ENCODE measurements at places on chromosomes 13 and 19. TPM values are rescaled to one million over a fixed set of nuclear protein-coding genes. Genes with fewer than 3 reads are reported as not detected.
A peak's percentile ranks its signal among the peaks of the same experiment; 100 is the strongest.

The KISS1R gene
- total RNA-seq: not detected

The ZNF784 gene
- 4.4 TPM for total RNA-seq

DNA sequence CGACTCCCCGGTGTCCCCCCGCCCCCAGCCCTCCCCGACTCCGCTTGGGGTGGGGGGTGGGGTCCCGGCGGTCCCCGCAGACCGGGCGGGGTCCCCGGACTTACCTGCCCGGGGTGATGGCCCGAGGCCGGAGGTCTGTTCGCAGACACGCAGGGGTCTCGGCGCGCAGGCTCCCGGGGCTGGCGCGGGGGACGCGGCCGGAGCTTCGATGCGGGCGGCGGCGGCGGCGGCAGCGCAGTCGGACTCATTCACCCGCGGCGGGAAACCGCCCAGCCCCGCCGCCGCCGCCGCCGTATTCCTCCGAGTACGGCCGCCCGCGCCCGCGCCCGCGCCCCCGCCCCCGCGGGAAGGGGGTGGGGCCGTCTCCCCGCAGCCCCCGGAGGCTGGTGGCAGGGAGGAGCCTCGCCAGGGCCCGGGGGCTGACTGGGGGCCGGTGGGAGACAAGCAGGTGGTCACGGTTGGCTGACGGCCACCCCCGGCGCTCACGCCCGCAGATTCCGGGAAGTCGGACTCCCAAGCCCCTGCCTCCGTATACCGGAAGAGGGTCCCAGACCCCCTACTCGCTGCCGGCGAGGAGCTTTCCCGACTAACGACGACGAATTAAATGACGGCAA, at the start of gene C2CD4C:
Gene C2CD4C, minus strand, starts transcription at position 246 of the 614 bp plus-strand sequence. CDS start 786 bp downstream, outside the sequence.
- H3K27me3 ChIP-seq: no peaks in the 10 kb centered on the region
- peak within 1 kb of the TSS; percentile 43 for H3K4me3 ChIP-seq
- no peak within 1 kb of the TSS for H3K27ac ChIP-seq
- DNase-seq: peak; percentile 43
- H3K4me1 ChIP-seq: no peaks in the 10 kb centered on the region

The HCST gene
- total RNA-seq: not detected

The RFPL4A gene
- not detected for total RNA-seq

The ZNF560 gene
- total RNA-seq: not detected

- no peak for DNase-seq
- H3K4me3 ChIP-seq: no peak overlapping the region
Observed at GRCh38 chr13:110812869-110813645, 99.6 kb downstream of the ING1 start.

DNA sequence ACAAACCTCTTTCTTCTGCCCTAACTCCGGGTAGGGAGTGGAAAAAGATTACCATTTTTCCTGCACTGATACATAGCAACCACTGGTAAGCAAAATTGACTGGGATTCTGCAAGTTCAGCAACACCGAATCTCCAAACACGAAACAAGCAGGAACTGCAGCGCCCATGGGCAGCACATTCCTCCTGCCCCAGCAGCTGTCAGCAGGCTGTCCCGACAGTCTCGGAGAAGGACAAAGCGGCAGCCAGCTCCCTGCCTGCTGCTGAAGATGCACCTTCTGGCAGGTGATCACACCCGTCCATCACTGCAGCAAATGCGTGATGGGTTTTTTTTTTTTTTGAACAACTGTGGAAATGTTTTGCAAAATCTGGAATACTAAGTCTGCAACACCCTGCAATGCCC, 6.7 kb downstream of the TMTC4 start:
- no peaks in the 10 kb centered on the region for H3K4me1 ChIP-seq
- H3K27ac ChIP-seq: no peak overlapping the region
- peaks cover 22% of the 10 kb centered on the region for H3K36me3 ChIP-seq
- H3K27me3 ChIP-seq: no peaks in the 10 kb centered on the region
- DNase-seq: no peak
- H3K4me3 ChIP-seq: no peak overlapping the region

DNA sequence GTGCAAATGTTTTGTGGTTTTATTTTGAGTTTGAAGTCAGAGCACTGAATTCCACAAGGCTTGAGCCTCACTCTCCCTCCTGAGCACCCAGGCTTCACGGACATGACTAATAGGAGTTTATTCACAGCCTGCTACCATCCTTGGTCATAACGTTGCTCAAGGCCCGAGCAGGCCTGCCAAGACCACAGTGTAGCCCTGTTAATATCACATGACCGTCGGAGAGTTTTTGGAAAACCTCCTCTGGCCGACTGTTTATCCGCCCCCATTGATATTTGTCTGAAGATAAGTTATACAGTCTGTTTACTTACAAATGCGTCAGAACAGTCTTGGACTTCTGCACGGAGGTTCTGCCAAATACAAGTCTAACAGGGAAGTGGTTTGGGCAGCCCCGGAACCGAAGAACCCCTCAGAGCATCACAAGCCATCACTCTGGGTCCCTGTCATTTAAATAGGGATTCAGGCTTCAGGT, 89.9 kb downstream of the COL4A2 start:
- DNase-seq: no peak
- H3K36me3 ChIP-seq: no peaks in the 10 kb centered on the region
- no peaks in the 10 kb centered on the region for H3K27me3 ChIP-seq
- H3K27ac ChIP-seq: no peak overlapping the region
- no peaks in the 10 kb centered on the region for H3K4me1 ChIP-seq

The SWSAP1 gene
- total RNA-seq: 2.1 TPM

GRCh38 chr13:24938966-24939365, 157.0 kb upstream of the PABPC3 start:
- H3K27me3 ChIP-seq: no peaks in the 10 kb centered on the region
- H3K36me3 ChIP-seq: no peaks in the 10 kb centered on the region
- no peak overlapping the region for H3K4me3 ChIP-seq
- no peak for DNase-seq
- no peak overlapping the region for H3K27ac ChIP-seq

The KLHL1 gene
- total RNA-seq: not detected

- no peaks in the 10 kb centered on the region for H3K4me1 ChIP-seq
- DNase-seq: no peak
- no peaks in the 10 kb centered on the region for H3K36me3 ChIP-seq
- no peak overlapping the region for H3K4me3 ChIP-seq
Observed at GRCh38 chr19:24046550-24046949, 40.4 kb upstream of the ZNF254 start.

- H3K27me3 ChIP-seq: no peaks in the 10 kb centered on the region
- no peak overlapping the region for H3K4me3 ChIP-seq
- H3K36me3 ChIP-seq: no peaks in the 10 kb centered on the region
- no peaks in the 10 kb centered on the region for H3K4me1 ChIP-seq
- DNase-seq: no peak
Observed at GRCh38 chr13:82900453-82900852, 981.8 kb downstream of the SLITRK1 start.

The ARL11 gene
- 0.18 TPM for total RNA-seq

The CCDC8 gene
- 0.39 TPM for total RNA-seq

The TBC1D17 gene
- total RNA-seq: 31.2 TPM

- no peaks in the 10 kb centered on the region for H3K36me3 ChIP-seq
- H3K4me1 ChIP-seq: no peaks in the 10 kb centered on the region
- no peak overlapping the region for H3K4me3 ChIP-seq
- DNase-seq: no peak
- no peak overlapping the region for H3K27ac ChIP-seq
Observed at GRCh38 chr13:110377178-110377825, 70.2 kb downstream of the COL4A2 start.

The CILP2 gene
- total RNA-seq: 0.33 TPM

GRCh38 chr19:18091217-18091608, 4.5 kb upstream of the IL12RB1 start:
- no peaks in the 10 kb centered on the region for H3K27me3 ChIP-seq
- no peak overlapping the region for H3K27ac ChIP-seq
- H3K36me3 ChIP-seq: no peaks in the 10 kb centered on the region
- H3K4me3 ChIP-seq: no peak overlapping the region
- H3K4me1 ChIP-seq: peaks cover 5% of the 10 kb centered on the region

GRCh38 chr19:51064534-51065220, at the start of gene KLK13:
Gene KLK13, minus strand, starts transcription at chr19:51065092. Its CDS starts 25 bp downstream, at chr19:51065067.
- no peak within 1 kb of the TSS for H3K4me3 ChIP-seq
- H3K36me3 ChIP-seq: no peaks in the 10 kb centered on the region
- H3K27ac ChIP-seq: no peak within 1 kb of the TSS
- H3K4me1 ChIP-seq: no peaks in the 10 kb centered on the region

DNA sequence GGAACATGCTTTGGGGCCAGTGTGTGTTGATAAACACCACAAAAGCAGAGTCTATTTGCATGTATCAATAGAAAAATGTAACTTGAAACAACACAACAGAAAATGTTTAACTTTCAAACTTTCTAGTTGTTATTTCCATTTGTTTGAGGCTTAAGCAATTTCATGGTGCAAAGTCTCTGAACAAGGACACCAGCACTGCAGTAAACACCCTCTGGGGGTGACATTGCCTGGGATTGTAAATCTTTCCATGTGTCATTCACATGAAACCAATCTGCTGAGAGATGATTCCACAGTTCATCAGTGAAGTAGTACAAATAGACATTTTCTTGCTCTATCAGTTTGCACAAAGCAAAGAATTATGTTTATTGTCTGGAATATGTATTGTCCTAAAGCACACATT, 124.5 kb downstream of the ITGBL1 start:
- DNase-seq: no peak
- H3K27me3 ChIP-seq: no peaks in the 10 kb centered on the region
- no peak overlapping the region for H3K4me3 ChIP-seq
- no peaks in the 10 kb centered on the region for H3K4me1 ChIP-seq
